ENCODE measurements at places on chromosomes 16 and 17.
A peak's percentile ranks its signal among the peaks of the same experiment; 100 is the strongest.

GRCh38 chr17:36900160-36900512 is 37.1 kb upstream of the LHX1 start:
- DNase-seq = no peak

DNA sequence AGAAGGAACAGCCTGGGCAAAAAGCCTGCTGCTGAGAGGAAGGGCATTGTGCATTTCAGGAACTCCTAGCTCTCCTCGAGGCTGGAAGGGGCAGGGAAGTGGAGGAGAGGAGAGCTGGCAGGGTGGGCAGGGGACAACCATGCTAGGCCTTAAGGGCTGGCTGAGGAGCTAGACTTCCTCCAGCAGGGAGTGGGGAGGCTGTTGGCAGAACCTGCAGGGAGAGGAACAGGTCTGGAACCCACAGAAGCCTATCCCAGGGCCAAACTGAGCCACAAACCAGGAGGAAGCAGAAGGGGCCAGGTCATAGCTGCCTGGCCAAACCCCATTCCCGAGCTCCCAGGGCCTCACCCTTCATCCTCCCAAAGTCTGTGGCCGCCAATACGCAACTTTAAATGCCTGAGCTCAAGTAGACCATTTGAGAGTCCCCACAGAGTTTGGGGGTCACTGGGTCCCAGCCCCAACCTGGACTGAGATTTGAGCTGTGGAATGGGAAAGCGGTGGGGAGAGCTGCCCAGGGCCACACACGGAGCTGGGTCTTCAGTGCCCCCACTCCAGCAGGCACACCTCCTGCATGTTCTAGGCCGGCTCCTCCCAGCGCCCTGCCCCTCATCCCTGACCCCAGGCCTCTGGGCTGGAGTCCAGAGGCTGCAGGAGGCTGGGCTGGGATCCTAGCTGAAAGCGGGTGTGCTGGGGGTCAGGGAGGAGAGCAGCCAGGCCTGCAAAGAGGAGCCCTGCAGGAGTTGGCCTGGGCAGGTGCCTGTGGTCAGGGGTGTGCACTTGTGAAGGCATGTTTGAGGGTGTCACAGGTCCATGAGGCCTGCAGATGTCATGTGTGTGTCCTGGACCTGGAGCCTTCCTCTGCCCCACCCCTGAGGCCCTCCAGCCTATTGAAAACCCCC is 4.5 kb downstream of the CDH5 start:
- no peak for DNase-seq

GRCh38 chr16:72985995-72986394 is 61.9 kb downstream of the ZFHX3 start:
- no peak for DNase-seq

DNA sequence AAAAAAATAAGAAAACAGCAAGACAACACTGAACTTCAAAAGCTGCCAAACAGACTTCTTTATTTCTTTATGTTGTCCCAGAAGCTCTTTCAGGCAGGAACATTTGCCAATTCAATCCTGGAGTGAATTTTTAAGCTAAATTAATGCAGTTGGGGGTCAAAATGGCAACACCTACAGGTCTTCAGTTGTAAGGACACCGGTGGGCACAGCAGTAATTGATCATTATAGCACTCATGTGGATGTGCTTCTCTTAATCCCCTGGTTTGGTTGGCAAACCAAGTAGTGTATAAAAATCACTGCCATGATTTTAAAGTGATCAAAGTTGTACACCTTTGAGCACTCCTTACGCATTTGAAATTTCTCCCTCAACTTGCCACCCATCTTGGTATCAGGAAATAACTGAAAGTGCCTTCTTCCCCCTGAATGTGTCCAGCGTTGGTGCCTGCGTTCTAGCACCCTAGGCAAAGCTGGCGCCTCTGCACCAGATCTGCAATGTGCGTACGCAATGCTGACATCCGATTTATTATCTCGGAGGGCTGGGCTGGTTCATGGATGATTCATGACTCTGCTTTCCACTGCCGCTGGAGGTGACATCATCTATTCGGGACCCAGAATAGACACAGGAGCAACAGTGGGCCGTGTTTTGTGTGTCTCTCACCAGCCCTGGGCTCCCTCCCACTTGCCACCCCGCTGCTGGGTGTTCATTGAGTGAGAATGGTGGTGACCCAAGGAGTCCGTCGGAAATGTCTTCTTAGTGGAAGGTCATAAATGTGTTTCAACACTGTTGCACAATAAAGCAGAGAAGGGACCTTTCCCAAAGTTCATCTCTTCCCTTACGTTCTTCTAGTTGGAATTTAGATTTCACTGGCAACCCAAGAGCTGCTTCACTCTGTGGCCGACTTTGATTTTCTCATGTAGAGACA is 203.4 kb downstream of the CCDC182 start:
- DNase-seq = no peak

- no peak for DNase-seq
Observed at GRCh38 chr17:78342449-78343186, 17.3 kb downstream of the SOCS3 start.

GRCh38 chr16:19346335-19346922 is 60.9 kb downstream of the CLEC19A start:
- no peak for DNase-seq

DNA sequence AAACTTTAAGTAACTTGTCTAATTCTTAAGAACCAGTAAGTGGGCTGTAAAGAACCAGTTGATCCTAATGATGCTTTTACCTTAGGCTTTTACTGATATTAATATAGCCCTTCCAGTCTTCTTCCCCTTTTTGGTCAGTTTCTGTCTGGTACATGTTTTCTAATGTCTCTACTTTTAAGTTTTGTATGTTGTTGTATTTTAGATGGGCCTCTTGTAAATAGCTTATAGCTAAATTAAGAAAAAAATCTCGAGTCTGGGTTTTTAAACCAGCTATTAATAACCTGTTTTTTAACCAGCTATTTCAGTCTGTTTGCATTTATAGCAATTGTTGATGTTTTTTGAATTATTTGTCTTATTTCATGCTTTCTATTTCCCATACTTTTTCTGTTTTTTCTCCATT is 79.0 kb downstream of the PITPNC1 start:
- DNase-seq = no peak

- peak; percentile 90 for DNase-seq
Observed at GRCh38 chr16:57447186-57447962, at the start of the genes CIAPIN1 and COQ9. Gene CIAPIN1, minus strand, starts transcription at chr16:57447385. Its CDS starts 6,457 bp downstream, at chr16:57440928. Gene COQ9, plus strand, starts transcription at chr16:57447479. Its CDS starts 27 bp downstream, at chr16:57447506.

GRCh38 chr17:41695954-41696757 is 7.5 kb downstream of the EIF1 start:
- peak; percentile 80 for DNase-seq

DNA sequence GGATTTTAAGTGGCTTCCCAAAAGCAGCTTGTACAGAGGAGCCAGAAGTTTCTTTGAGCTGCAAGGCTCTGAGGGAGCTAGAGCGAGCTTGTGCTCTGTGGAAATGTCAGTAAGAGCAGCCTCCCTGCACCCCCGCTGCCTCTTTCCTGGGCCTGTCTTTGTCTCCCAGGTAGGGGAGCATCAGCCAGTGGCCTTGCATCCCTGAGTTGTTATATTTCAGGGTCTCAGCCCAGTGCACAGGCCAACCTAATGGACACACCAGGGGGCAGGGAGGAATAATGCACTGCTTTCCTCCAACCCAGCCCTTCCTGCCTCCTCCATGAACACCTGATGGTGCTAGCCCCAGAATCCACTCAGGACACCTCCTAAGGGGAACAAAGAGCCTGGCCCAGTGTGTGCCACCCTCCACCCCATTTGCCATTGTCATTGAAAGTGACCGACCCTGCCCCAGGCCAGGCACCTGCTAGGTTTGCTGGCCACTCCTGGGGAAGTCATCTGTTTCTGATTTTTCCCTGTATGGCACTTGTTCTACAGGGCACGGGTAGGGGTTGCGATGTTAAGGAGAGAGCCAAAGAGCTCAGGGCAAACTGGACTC is 6.3 kb downstream of the TPPP3 start:
- no peak for DNase-seq

DNA sequence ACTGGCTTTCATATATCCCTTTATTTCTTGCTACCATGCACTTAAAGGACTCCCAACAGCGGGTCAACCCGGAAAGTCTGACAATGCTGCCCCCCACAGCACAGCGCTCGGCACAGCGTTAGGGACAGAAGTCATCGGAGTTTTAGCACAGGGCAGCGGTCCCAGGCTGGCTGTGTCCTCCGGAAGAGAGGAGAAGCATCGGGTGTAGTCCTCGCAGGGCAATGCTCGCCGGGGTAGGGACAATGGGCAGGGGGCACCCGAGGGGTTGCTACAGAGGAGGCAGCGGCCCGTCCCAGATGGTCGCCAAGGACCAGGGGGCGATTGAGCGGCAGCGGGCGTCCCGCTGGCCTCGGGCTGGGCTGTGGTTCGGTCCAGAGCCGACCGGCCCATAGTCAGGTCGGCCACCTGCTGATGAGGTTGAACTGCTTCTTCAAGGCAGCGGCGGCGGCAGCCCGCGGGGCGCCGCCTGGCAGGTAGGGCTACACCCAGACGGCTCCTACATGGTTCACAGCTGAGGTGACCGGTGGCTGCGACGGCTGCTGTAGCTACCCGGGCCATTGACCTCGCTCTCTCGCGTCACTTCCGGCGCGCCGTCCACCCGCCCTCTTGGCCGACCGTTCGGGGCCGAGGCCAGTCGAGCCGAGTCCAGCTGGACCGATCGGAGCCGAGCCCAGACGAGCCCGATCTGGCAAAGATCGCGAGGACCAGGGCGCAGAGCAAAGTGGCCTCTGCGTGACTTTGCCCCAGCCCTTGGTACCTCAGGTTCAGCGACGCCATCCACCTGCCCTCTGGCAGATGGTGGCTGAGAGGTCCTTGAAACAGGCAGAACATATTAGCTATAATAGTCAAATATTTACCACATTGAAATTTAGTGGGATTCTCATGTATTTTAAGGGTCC is 4.7 kb upstream of the LCMT1 start:
- peak; percentile 71 for DNase-seq

DNA sequence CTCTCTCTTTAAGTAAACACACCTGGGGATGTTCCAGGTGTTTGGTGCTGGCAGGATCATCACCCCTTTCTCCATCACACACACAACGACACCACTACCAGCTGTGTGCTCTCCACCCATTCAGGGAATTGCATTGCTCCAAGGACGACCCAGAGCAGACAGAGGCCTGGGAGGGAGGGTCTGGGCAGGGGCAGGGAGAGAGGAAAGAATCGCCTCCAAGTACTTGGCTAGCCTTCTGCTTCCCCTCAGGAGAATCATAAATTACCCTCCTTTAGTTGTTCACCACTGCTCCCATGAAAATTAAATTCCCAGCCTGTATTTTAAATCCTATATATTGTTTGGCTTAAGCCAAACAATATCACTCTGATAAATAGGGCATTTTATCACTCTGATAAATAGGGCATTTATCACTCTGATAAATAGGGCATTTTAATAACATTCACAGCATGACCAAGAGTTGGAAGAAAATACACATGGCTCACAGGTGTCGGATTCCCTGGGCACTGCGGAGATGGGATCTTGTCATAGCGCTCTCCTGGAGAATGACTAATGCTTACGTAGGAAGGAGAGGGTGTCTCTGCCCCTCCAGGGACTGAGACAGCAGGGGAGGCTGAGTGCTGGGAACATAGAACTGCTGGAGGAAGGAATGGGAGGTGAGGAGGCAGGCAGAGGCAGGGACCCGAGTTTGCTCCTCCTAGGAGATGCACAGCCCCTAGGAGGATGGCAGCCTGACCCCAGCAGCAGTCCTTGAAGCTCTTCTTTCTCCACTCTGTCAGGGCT is 673.6 kb downstream of the HS3ST4 start:
- no peak for DNase-seq

DNA sequence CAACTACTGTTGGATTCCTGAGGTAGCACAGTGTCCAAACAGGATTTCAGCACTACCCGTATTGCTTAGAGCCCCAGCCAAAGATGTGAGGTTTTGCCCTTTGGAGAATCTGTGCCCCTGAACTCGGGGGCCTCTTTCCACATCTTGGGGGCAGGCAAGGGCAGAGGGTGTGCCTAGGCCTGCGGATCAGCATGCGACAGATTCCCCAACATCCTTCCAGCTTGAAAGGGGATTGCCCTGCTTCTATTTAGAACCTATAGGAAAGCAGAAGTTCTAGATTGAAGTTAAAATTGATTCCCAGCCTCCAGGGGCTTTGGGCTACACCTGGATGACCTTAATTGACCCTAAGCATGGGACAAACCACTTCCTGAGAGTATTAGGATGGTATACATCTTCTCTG is 19.6 kb downstream of the NOD2 start:
- no peak for DNase-seq

- DNase-seq = no peak
Observed at GRCh38 chr16:49952386-49952785, 72.6 kb upstream of the CNEP1R1 start.

- no peak for DNase-seq
Observed at GRCh38 chr17:80427366-80428282, 12.7 kb downstream of the ENDOV start.

DNA sequence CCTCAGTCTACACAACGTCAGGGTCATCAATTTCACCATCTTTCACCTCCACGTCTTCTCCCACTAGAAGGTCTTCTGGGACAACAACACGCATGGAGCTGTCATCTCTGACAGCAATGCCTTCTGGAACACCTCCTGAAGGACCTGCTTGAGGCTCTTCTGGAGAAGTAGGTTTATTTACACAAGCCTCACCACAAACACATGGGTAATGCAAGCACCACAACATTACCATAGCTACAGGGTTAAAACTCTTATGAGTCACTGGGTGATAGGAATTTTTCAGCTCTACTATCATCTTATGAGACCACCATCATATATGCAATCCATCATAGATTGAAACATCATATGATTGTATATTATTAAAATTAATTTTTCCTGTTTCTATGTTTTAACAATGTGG is 215.4 kb downstream of the CHD9NB start:
- no peak for DNase-seq

- no peak for DNase-seq
Observed at GRCh38 chr17:307741-308507, 44.7 kb downstream of the RPH3AL start.

DNA sequence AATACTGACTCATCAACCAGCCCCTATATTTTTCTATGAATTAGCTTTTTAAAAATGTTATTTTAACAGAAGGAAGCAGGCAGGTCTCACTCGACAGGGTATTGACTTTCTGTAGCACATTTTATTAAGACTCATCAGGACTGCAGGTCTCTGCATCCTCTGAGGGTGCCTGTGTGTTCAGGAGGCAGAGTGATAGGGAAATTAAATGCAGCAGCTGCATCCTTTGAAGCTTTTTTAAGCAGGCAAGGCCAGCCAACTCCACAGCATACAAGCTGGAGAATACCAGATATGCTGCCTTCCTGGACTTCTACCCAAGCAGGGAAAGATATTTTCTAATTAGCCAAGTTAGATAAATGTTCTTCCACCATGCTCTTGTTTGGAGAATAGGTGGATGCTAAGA is 124.9 kb downstream of the WSCD1 start:
- no peak for DNase-seq

GRCh38 chr16:58654560-58655214 is 25.1 kb upstream of the CNOT1 start:
- no peak for DNase-seq

GRCh38 chr17:66525338-66525737 is 222.9 kb downstream of the PRKCA start:
- no peak for DNase-seq

DNA sequence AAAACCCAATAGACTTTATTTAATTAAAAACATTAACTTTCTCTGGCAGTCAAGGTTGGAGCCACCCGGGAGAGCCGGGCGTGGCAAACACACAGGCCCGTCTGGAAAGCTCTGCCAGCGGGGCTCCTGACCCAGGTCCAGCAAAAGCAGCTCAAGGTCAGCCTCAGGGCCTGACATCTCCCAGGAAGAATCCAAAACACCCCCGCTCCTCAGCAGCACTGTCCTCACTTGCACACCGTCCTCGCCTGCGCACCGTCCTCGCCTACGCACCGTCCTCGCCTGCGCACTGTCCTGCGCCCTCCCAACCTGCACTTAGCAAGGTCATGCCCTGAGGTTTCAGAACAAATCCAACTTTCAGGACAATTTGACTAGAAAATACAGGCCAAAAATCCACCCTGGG is 31.4 kb upstream of the RPTOR start:
- no peak for DNase-seq

Measured in HL-60 (cell line).